ENCODE measurements at places on chromosomes 1 and 21.

- DNase-seq: no peak
Observed at GRCh38 chr1:164504749-164505148, 54.2 kb upstream of the PBX1 start.

DNA sequence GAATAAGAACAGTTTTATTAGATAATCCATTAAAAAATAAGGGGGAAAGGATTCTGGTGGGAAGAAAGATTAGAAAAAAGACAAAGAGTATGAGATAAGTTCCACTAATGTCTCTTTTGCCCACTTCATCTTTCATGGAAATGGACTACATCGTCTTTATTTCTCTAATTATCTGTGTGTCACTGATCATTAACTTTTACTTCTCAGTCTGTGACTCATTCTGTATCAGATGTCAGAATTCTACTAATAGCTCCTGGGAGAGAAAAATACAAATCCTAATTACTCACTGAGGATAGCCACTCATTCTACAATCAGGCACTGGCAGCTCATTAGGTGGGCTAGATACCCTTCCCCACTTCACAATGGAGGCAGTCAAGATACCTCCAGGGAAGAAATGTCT lies 41.7 kb downstream of the ILDR2 start:
- DNase-seq: no peak

- DNase-seq: no peak
Observed at GRCh38 chr1:168321945-168322344, 41.3 kb downstream of the TBX19 start.

- no peak for DNase-seq
Observed at GRCh38 chr1:174209347-174210187, 50.2 kb downstream of the RABGAP1L start.

DNA sequence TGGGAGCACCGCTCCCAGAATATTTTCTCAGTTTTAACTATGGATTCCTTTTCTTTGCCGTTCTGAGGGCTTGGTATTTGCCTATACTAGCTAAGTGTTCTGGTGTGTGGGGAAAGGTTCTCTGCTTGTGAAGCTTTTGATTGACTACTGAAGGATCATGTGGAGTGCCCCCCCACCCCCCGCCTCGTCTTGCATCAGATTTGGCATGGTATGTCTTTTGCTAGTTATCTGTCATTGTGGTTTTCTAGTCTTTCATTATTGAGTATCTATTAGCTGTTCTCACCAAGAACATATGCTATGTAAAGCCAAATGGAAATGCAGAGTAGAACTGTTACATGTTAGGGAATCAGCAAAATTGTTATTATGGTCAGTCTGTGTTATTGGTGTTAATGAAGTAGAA lies 58.3 kb downstream of the MACF1 start:
- DNase-seq: no peak

DNA sequence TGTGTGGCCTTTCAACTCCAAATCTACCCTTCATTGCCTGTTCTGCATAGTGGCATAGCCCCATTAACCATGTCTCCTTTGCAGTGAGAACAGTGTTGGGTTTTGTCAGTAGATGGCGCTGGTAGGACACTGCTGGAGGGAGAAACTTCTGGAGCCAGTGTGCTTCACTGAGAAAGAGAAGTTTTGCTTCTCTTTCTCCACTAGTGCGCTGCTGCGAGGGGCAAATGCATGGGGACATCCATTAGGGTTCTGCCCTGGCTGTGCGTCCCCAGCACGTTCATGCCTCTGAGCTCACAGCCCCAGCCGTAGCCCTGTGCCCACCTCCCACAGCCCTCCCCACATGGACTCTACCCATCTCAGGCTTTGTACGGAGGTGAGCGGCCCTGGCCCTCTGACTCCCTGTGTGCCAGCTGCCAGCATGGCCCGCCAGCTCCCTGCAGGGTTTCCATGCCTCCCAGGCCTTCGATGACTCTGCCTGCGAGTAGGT lies 53.1 kb downstream of the RIMS3 start:
- peak; percentile 67 for DNase-seq

DNA sequence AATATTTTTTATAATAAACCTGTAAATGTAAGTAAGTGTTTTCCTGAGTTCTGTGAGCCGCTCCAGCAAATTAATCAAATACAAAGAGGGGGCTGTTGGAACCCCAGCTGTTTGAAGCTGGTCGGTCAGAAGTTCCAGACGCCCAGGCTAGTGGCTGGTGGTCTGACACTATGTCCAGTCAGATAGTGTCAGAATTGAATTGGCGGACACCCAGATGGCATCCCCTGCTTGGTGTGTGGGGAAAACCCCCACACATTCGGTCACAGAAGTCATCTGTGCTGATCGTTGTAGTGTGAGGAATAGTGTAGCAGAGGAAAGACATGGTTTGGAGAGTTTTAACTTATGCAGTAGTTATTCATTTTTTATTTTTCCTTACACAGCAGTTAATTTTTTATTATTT lies 32.4 kb downstream of the TBCE start:
- no peak for DNase-seq

DNA sequence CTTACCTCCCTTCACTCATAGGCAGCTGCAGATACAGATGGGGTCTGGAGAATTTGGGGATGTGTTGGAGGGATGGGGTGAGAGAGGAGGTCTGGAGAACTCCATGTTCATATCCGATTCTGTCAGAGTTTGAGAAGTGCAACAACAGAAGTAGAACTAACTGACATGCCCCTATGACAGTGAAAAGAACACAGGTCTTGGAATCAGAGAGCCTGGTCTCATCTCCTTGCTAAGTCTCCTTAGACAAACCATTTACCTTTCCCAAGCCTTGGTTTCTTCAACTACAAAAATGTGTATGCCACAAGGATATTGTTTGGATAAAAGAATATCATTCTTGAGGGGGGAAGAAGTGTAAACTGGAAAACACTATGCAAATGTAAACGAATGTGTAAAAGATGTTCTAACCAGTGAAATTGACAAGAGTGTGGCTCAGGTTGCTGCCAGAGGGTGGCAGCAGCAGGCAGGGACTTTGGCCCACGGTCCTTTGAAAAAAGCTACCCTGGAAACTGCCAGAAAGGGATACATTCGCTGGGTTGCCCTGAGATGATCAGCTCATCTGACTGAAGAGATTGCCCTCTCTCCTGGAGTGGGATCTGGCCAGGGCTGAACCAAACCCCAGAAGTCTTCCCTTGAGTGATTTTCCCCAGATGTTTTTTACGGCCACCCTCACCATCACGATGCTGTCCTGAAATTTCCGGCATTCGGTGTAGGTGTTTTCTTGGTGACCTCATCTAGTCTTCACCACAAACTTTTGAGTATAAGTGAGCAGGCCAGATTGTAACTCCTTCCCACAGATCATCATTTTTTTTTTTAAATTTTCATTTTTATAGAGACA lies 17.0 kb upstream of the CD2 start:
- peak; percentile 69 for DNase-seq

DNA sequence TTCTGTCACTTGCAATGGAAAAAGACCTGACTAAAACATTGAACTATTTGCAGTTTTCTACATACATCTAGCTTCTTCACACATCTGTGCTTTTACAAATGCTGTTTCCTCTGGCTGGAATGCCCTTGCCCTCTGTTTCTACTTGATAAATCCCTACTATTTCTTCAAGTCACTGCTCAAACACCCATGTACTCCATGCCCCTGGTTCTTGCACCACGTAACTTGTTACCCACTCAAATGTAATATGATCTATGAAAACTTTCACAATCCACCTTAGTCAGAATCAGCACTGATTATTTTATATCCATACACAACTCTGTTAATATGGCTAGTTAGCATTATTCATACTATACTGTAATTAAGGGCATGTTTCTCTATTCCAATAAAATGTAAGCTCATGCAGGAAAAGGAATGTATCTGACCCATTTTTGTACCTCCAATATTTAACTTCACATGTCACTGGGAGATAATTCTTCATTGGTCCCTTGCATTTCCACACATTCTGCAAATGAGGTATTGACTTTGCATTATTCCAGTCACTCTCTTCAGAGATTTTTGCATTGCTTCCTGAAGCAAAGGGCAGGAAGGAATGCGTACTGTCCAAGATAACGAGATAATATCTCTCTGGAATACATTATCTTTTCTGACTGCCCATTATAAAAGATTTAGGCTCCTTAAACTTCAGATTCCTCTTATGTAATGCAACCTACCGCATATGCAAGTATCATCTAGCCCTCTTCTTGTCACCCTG lies 158.3 kb downstream of the COL24A1 start:
- DNase-seq: no peak

GRCh38 chr1:178501705-178502329 lies 5.1 kb upstream of the CLEC20A start:
- DNase-seq: peak; percentile 37

DNA sequence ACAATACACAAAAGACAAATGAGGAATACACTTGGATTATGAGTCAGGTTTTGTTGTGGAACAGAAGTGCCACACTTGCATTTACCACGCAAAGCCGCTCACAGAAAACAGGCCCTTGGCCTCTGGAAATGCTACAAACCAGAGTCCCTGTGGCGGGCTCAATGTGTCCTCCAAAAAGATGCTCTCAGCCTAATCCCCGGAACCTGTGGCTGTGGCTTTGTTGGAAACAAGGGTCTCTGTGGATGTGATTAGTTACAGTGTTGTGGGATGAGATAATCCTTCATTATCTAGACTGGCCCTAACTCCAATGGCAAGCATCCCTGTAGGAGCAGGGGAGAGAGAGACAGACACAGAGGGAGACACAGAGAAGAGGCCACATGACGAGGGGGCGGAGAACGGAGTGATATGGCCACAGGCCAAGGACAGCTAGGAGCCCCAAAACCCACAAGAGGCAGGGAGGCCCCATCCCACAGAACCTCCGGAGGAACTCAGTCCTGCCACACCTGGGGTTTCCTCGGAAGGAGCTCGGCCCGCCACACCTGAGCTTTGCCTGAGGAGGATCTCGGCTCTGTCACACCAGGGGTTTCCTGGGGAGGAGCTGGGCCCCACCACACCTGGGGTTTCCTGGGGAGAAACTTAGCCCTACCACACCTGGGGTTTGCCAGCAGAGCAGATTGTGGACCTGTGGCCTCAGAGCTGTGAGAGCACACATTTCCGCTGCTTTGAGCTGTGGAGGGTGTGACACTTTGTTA lies 55.4 kb downstream of the NPHP4 start:
- no peak for DNase-seq

GRCh38 chr1:46535063-46535462 lies 16.4 kb downstream of the KNCN start:
- no peak for DNase-seq

GRCh38 chr21:43929217-43929971 lies 64.4 kb downstream of the AGPAT3 start:
- no peak for DNase-seq

DNA sequence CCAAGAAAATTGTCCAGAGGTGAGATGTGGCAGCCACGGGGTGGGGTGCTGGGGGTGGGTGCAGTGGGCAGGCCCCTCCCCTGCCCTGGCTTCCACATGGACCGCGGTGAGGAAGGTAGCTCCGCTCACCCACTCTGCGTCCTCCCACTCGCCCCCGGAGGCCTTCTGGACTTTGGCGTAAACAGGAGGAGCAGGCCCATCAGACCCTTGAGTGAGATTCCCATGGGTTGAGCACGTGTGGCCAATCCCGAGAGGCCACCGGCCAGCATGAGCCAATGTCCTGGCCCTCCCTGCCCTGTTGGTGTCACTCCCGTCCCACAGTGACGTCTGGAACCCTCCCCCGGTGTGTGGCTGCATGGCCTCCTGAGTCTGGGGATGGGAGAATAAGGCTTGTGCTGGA lies 8.2 kb upstream of the TMEM240 start:
- no peak for DNase-seq

DNA sequence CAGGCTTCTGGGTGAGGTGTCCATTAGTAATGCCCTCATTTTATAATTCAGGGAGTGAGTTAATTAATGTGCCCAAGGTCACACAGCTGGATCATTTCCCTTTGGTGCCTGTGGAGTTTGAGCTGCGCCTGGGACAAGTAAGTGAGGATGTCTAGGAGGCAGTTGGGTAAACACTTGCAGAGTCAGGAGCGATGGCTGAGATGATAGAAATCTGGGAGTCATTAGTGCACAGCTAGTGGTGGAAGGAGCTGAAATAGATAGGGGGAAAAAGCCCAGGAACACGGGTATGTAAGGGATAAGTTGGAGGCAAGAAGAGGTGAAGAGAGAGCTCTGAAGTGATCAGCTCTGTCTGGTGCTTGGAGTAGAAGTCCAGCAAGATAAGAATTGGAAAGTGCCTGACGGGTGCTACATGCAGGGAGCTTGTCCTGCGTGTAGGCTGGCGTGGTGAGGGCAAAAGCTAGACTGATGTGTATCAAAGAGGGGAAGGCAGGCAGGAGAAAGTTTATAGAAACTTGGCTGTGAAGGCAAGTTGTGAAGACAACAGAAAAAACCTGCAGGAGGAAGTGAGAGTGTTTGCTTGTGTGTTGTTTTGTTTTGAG lies 1.7 kb upstream of the SCAF4 start:
- DNase-seq: no peak

DNA sequence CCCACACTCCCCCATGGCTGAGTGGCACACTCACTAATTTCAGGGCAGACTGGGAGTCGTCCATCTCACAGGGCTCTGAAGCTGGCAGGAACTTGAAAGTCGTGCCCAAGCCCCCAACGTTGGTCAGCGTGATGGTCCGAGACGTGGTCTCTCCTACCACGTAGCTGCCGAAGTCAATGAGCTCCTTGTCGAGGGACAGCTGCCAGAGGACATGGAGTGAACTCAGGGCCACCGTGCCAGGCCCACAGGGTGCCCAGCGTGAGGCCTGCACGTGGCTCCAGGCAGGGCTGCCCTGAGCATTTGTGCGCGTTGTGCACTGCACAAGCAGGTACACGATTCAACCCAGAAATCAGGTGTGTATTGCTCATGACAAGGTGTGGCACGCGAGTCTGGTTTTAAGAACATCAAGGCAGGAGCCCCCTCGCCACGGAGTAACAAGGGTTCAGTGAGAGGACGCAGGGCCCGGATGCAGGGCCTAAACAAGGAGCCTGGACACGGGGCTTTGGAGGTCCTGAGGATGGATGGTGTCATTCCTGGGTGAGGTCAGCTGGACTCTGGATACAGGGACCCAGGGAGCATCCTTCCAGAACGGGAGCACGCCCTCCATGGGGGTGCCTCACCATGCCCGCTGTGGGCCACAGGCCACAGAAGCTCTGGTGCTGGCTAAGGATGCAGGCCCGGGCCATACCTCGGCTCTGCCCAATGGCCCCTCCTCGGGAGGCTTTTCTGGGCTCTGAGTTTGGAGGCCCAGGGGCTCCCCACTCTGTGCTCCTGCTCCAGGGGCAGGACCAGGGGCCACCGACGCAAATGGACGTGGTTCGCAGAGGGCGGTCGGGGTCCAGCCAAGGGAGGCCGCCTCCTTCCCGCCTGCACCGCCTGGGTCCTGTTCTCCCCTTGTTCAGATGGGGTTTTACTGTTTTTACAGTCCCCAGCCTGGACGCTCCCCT lies 37.8 kb upstream of the TMEM52 start:
- no peak for DNase-seq

GRCh38 chr1:70188522-70188921 lies 16.9 kb downstream of the LRRC40 start:
- no peak for DNase-seq

- DNase-seq: no peak
Observed at GRCh38 chr21:33286076-33286475, 19.9 kb downstream of the IL10RB start.

Data from stimulated activated CD4-positive, alpha-beta T cell treated with anti-CD3 and anti-CD28 coated beads, Interleukin-1b, Interleukin-23, amount 100 ng/mL, for 4 hours (primary cell).